Activated CD4-positive, alpha-beta memory T cell treated with anti-CD3 and anti-CD28 coated beads for 36 hours (primary cell): ENCODE measurements at places on chromosomes 5 and 9. TPM values are rescaled to one million over a fixed set of nuclear protein-coding genes. Genes with fewer than 3 reads are reported as not detected.

DNA sequence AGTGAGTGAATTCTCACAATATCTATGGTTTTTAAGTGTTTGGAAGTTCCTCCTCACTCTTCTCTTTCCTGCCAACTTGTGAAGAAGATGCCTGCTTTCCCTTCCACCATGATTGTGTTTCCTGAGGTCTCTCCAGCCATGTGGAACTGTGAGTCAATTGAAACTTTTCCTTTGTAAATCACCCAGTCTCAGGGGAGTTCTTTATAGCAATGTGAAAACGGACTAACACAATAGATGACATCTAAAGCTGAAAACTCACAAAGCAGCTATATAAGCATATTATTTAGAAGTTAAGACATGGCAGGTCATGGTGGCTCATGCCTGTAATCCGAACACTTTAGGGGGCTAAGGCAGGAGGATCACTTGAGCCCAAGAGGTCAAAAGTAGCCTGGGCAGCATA is 130.2 kb downstream of the ARRDC3 start:
- H3K4me1 ChIP-seq = no peaks in the 10 kb centered on the region
- H3K4me3 ChIP-seq = no peak overlapping the region
- H3K36me3 ChIP-seq = no peaks in the 10 kb centered on the region
- H3K27ac ChIP-seq = no peak overlapping the region
- no peaks in the 10 kb centered on the region for H3K27me3 ChIP-seq

GRCh38 chr9:81591791-81592190 is 97.6 kb downstream of the TLE1 start:
- no peaks in the 10 kb centered on the region for H3K27me3 ChIP-seq
- no peak overlapping the region for H3K4me3 ChIP-seq
- no peaks in the 10 kb centered on the region for H3K36me3 ChIP-seq
- H3K27ac ChIP-seq = no peak overlapping the region
- DNase-seq = no peak

- DNase-seq = no peak
- H3K27me3 ChIP-seq = no peaks in the 10 kb centered on the region
- no peak overlapping the region for H3K27ac ChIP-seq
- peaks cover 14% of the 10 kb centered on the region for H3K36me3 ChIP-seq
These were observed 179.8 kb downstream of the PARP8 start for GRCh38 chr5:50846261-50846660.

DNA sequence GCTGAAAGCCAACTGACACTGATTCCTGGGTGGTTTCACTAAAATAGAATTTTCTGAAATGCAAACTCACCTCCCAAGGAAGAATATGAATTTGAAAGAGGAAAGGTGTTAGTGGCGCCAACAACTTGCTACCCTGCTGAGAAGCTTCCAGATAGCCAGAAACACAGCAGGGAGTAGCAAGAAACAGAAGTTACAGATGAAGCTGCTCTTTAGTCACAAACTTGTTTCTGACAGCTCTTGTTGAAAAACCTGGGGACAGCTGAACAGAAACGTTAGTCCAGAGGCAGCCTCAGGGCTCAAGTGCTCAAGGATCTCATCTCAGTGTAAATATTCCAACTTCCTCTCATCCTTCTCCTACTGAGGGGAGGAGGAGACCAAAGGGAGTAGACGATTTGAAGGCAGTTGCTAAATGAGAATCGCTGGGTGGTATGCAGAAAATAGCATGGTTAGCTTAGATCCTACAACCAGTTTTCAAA is 184.1 kb downstream of the PDE4D start:
- no peaks in the 10 kb centered on the region for H3K4me1 ChIP-seq
- no peak overlapping the region for H3K4me3 ChIP-seq
- H3K27me3 ChIP-seq = peaks cover 3% of the 10 kb centered on the region
- DNase-seq = no peak
- H3K36me3 ChIP-seq = no peaks in the 10 kb centered on the region

DNA sequence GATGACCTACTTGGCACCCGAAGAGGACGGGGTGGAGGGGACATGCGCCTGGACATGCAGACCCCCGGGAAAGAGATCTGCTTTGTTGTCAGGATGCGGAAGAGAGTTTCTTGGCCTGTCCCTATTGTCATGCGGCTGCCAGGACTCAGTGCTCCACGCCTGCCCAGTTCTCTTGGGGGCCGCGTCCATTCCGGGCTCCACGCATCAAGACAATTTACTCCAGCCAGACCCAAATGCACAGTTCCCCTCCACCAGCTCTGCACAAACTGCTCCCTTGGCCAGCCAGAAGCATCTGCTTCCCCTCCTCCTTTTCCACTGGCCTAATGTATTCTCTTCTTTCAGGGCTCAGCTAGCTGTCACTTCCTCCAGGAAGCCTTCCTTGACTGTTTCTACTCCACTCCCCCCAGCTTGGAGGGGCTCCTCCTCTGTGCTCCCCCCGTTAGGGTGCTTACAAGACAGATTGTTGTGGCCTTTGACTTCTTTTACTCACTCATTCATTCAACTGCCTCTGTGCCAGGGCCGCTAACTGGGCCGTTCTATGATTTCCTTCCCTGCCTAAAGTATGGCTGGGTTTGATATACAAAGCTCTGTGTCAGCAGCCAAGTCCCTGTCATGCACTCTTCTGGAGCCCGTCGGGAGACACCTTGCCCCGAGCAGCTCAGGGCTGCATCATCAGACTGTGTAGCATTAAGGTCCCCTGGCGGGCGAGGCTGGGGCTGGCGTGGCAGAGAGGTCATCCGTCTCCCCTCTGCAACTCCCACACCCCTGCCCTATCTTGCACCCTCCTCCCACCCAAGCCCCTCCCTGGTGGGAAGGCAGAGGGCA is 6.6 kb downstream of the FIBCD1 start:
- no peaks in the 10 kb centered on the region for H3K36me3 ChIP-seq
- no peak overlapping the region for H3K27ac ChIP-seq
- H3K27me3 ChIP-seq = peaks cover 40% of the 10 kb centered on the region
- H3K4me3 ChIP-seq = no peak overlapping the region
- DNase-seq = no peak

DNA sequence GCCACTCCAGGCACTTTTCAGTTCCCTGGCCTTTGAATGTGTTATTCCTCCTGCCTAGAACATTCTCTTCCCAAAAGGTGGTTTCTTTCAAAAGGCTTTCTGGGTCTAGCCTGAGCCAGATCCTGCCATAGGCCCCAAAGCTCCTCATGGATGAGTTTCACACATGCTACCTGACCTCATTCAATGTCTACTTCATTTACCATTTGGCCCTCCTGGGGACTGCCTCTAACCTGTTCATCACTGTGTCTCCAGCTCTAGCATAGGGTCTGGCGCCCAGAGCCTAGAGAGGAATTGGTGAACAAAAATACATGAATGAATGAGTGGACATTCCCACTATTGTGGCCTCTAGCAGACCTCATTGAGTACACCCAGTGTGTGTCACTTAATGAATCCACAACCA is 5.4 kb upstream of the P4HA2 start:
- DNase-seq = no peak
- H3K4me1 ChIP-seq = no peaks in the 10 kb centered on the region
- no peaks in the 10 kb centered on the region for H3K36me3 ChIP-seq
- H3K4me3 ChIP-seq = no peak overlapping the region

GRCh38 chr5:123874600-123875201 is 362.7 kb downstream of the CSNK1G3 start:
- H3K27ac ChIP-seq = no peak overlapping the region
- H3K36me3 ChIP-seq = no peaks in the 10 kb centered on the region
- H3K4me3 ChIP-seq = no peak overlapping the region
- DNase-seq = no peak

- no peaks in the 10 kb centered on the region for H3K4me1 ChIP-seq
- H3K27me3 ChIP-seq = no peaks in the 10 kb centered on the region
- no peaks in the 10 kb centered on the region for H3K36me3 ChIP-seq
- DNase-seq = no peak
- no peak overlapping the region for H3K27ac ChIP-seq
These were observed 291.9 kb upstream of the IRX1 start for GRCh38 chr5:3303777-3304176.

The PCDHGA1 gene
- total RNA-seq = not detected

The SPATA6L gene
- 0.48 TPM for total RNA-seq

The DOCK8 gene
- 140 TPM for total RNA-seq

The PPP1R26 gene
- total RNA-seq = 4.9 TPM
